Kidney (tissue), 22 donors: ENCODE measurements at places on chromosomes 13 and 19. TPM values are rescaled to one million over a fixed set of nuclear protein-coding genes. Genes with fewer than 3 reads are reported as not detected.

The ZNF135 gene
- polyA plus RNA-seq: 5.6 TPM

GRCh38 chr13:40060296-40061007 is 405.0 kb downstream of the COG6 start:
- DNase-seq: no peak

The ACP7 gene
- 0.13 TPM for polyA plus RNA-seq

DNA sequence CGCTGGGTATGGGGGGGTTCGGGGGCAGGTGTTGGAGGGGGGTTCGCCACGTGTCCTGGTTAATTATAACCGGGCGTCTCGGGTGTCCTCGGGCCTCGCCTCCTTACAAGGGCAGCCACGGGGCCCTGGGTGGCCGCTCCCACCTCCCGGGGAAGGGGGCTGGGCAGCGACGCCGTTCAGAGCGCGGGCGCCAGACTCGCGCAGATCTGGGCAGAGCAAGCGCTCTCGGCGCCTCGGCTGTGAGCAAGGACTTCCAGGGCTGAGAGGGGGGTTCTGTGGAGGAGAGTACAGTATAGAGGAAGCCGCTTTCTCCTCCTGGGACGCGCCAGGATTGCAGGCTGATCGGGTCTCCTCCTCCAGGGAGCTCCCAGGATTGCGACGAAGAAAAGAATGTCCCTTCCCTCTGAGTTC is 1.0 kb upstream of the CKM start:
- no peak for DNase-seq

The HCN2 gene
- polyA plus RNA-seq: 1.3 TPM

The CABP5 gene
- polyA plus RNA-seq: not detected

- peak; percentile 37 for DNase-seq
Measured at GRCh38 chr19:20664901-20665781, 3.8 kb upstream of the ZNF626 start.

DNA sequence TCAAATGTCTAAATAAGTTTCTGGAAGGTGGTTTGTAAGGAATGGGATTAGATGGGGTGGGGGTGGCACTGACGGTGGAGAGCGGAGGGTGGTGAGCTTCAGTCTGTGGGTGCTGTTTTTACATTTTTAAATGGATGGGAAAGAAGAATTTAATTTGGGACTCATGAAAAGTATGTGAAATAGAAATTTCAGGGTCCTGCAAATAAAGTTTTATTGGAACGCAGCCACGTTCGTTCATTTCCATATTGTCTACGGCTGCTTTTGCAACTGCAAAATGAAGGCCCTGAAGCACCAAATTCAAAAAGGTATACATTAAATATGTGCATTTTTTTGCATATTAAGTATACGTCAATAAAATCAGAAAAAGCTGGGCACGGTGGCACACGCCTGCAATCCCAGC is 9.9 kb downstream of the KANK2 start:
- no peak for DNase-seq

- no peak for DNase-seq
Measured at GRCh38 chr13:20227288-20227687, 4.8 kb downstream of the GJB6 start.

- no peak for DNase-seq
Measured at GRCh38 chr19:45864629-45865082, 530 bp downstream of the FOXA3 start.

The SIAH3 gene
- polyA plus RNA-seq: 0.41 TPM

The KIR2DL4 gene
- polyA plus RNA-seq: not detected

- no peak for DNase-seq
Measured at GRCh38 chr13:75947448-75947847, 311.3 kb downstream of the LMO7 start.

DNA sequence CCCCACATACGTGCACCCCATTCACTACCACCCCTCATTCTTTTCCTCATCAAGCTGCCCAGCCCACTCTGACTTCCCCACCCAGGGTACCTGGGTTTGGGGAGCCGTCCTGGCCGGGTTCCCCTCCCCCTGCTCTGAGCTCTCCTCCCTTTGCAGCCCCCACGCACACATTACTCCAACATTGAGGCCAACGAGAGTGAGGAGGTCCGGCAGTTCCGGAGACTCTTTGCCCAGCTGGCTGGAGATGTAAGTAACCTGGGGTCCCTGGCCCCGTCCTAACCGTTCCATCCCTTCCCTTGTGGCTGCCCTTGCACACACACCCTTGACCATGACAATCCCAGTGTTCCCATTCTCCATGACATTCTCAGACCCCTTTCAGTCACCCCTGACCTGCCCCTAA is 2.6 kb downstream of the CAPNS1 start:
- no peak for DNase-seq

DNA sequence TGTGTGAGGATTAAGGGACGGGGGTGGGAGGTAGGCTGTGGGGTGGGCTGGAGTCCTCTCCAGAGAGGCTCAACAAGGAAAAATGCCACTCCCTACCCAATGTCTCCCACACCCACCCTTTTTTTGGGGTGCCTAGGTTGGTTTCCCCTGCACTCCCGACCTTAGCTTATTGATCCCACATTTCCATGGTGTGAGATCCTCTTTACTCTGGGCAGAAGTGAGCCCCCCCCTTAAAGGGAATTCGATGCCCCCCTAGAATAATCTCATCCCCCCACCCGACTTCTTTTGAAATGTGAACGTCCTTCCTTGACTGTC is 5.5 kb downstream of the FOSB start:
- no peak for DNase-seq

The SIGLEC5 gene
- polyA plus RNA-seq: not detected

- DNase-seq: no peak
Measured at GRCh38 chr19:18167975-18168645, 5.5 kb upstream of the IFI30 start.

DNA sequence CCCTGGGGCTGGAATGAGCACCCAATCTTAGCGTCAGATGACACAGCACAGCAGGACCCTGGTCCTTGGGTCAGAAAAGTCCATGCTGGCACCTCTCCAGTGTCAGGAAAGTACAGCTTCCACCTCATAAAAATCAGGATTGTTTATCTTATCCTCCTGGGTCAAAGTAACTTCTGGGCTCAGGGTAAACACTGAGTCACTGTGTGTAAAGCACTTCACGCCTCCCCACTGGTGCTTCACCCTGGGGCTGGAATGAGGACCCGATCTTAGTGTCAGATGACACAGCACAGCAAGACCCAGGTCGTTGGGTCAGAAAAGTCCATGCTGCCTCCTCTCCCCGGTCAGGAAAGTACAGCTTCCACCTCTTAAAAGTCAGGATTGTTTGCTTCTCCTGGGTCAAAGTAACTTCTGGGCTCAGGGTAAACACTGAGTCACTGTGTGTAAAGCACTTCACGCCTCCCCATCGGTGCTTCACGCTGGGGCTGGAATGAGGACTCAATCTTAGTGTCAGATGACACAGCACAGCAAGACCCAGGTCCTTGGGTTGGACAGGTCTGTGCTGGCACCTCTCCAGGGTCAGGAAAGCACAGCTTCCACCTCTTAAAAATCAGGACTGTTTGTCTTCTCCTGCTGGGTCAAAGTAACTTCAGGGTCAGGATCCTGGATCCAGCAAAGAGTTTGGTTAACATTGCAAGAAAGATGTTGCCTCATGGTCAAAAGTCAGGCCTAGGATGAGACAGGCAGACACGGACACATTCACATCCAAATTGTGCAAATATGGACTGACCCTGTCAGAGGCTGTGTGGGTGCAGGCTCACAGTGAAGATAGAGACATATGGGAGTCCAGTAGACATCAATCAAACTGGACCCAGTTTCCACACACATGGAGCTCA is 39.2 kb upstream of the CYP2A7 start:
- no peak for DNase-seq

The SBSN gene
- polyA plus RNA-seq: not detected

DNA sequence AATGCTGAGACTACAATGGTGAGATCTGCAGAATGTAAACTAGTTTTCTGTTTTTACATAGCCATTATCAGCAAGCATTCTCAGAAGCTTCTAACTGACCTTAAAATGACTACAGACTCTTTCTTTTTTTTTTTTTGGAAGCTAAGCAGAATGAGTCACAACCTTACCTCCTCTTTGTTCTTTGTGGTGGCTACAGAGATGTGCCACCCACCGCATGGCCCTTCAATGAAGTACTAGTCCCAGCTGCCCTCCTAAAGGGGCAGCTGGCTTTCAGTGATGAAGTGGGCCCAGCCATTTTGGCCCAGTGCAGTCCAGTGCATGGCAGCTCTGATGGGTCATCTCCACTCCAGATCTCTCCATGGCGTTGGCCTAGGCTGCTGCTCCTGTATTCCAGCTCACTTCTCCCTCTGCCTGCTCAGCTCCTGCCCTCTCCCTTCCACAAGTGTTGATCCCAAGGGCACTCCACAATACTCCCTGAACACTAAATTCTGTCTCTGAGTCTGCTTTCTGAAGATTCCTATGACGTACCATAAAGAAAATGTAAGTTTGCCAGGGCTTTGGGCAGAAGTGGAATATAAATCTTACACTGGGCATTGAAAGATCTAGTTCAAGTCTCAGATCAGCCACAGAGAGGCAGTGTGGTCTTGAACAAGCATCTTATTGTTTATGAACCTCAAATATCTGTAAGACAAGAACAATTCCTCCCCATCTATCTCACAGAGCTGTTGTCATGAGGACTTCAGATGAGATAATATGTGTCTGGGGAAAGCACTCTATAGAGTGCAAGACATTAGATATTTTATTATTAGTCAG is 85.6 kb downstream of the RXFP2 start:
- DNase-seq: no peak

The SAMD4B gene
- polyA plus RNA-seq: 92.9 TPM

DNA sequence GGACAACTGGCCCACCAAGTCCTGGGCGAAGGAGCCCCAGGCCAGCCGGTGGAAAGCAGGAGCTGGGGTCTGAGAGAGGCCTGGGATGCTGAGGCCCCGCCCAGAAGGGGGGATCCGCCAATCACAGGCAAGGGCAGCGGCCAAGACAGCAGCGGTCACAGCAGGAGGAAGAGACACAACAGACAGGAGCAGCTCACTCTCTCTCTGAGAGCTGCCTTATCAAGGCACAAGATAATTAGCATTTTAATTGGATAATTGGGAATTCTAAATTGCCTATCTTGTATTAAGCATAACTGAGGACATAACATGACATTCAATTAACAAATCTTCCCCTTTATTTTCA is 46.2 kb downstream of the CEBPG start:
- DNase-seq: no peak

GRCh38 chr13:53873558-53873957 is 844.9 kb downstream of the OLFM4 start:
- DNase-seq: no peak

The WDR83 gene
- polyA plus RNA-seq: 21.2 TPM

The KLK8 gene
- 1.3 TPM for polyA plus RNA-seq

DNA sequence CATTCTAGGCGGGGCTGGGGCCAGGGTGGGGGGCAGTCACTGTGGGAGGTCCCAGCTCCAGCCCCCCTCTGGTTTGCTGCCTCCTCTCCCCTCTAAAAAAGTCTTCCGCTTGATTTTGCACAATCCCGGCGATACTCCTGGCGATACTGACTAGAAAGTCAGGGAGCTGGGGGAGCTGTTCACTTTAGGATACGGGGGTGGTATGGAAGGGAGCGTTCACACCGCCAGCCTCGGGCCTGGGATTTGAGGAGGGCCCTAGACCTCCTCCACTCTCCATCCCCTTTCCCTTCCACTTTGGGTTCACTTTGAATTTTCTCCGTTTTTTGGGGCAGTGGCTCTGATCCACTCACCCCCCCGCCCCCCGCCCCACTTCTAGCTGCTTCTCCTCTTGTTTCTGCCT is 35.0 kb downstream of the KEAP1 start:
- DNase-seq: no peak

GRCh38 chr19:41753936-41754529 is 1.3 kb upstream of the CEACAM6 start:
- no peak for DNase-seq

- no peak for DNase-seq
Measured at GRCh38 chr19:5083547-5083965, 114.6 kb downstream of the KDM4B start.

DNA sequence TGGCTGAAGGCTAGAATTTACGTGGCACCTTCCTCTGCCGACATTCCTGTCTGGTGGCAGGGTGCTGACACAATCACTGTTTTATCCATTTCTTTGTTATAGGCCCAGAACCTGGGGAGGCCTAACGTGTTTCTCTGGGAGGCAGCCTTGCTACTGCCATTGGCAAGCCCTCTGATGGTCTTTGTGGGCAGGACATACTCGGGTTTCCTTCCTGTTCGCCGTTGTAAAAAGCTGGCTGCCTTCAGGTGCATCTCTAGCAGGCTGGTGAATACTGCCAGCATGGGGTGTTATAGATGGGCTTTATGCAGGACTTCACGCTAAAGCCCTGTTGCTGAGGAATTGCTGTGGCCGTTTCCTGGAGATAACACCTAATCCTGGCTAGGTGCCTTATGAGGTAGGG is 28.1 kb downstream of the B3GLCT start:
- no peak for DNase-seq

- DNase-seq: no peak
Measured at GRCh38 chr13:22187329-22187728, 516.5 kb downstream of the FGF9 start.

The KRTDAP gene
- not detected for polyA plus RNA-seq

GRCh38 chr13:49784886-49785570 is 7.5 kb downstream of the KPNA3 start:
- no peak for DNase-seq

The SIGLEC7 gene
- 1.2 TPM for polyA plus RNA-seq

The SRRM5 gene
- polyA plus RNA-seq: 0.22 TPM

The CGB1 gene
- not detected for polyA plus RNA-seq
